ENCODE measurements at places on chromosomes 5 and 9.

DNA sequence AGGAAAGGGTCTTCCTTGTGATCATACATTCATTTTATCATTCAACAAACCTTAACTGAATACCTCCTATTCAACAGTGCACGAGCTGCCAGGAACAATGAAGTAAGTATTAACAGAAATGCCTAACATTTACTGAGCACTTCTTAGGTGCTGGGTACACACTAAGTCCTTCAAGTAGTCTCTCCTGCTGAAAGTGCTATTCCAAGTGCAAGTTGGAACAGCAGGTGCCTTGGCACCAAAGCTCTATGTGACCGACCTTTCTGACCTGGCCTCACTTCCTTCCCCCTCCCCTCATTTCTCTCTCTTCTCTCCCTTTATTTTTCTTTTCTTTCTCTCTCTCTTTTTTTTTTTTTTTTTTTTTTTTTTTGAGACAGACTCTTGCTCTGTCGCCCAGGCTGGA, 94.5 kb downstream of the GRIA1 start:
- DNase-seq = no peak

- no peak for DNase-seq
These were observed 1148.4 kb downstream of the EFNA5 start for GRCh38 chr5:106522296-106522695.

DNA sequence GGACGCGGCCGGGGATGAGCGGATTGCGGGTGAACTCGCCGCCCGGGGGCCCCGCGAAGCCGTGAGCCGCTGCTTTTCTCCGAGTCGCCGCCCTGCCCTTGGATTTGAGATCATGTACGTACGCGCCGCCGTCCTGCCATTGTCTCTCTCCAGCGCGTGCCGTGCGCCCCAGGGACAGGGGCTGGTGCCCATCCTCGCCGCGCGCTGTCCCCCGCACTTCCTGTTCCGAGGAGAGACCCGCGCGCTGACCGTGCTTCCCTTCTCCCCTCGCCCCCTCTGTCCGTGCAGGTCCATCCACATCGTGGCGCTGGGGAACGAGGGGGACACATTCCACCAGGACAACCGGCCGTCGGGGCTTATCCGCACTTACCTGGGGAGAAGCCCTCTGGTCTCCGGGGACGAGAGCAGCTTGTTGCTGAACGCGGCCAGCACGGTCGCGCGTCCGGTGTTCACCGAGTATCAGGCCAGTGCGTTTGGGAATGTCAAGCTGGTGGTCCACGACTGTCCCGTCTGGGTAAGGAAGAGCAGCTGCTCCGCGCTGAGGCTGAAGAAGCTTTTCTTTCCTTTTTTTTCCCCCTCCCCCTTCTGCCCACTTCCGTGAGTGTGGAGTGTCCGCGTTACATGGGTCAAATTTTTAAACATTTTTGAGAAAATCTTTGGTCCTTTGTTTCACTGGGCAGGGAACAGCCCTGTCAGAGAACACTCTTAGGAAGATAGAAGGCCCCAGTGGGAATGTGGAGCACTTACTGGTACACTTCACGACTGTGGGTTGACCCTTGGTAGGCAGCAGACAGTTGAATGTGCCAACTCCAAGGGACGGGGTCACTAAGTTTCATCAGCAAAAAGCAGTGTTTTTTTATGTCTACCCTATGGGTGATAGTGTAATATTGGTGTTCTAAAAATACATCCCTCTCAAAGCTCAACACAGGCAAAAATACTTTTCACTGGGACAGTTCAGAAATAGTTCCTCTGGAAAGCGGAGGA, 727 bp downstream of the RHOBTB3 start:
- no peak for DNase-seq

DNA sequence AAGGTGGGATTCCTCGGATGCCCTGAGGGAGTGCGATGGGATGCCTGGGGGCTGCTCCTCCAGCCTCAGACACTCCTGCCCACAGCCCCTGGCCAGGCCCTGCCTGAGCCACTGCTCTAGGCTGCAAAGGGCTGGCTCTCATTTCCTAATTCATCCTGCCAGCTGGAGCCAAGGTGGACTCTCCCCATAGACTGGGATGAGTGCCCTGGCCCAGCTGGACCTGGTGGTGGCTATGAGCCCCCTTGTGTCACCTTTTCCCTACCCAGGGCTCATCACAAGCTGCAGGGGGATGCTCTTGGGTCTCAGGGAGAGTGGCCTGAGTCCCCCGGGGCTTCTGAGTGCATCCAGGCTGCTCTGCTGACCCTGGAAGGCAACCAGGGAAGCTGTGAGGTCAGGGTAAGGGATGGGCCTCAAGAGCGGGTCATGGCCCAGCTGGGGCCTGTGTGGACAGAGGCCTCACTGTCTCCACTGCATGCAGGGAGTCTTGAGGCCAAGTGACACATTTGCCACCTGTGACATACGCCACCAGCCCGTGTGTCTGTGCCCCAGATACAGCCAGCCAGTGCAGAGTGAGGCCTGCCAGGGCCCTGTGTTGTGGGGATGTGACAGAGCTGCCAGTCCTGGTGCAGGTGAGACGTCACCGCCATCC, 102.7 kb upstream of the IER5L start:
- no peak for DNase-seq

DNA sequence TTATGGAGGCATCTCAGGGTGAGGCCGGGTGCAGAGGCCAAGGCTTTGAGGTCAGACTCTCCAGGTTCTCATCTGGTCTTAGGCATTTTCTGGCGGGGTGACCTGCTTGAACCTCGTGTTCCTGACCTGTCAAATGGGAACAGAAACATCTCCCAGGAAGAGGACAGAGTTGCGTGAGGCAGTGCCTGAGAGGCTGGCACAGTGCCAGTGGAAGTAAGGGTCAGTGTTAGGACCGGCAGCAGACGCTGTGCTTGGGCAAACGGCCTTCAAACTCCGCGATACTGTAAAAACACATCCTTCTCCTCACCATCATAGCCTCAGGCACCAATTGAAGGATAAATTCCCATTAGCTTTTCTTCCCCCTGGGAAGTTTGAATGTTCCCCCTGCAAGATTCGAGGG, 55.6 kb upstream of the FCN2 start:
- DNase-seq = no peak

GRCh38 chr5:116759860-116760640, 185.4 kb upstream of the SEMA6A start:
- no peak for DNase-seq

- no peak for DNase-seq
These were observed 463.8 kb downstream of the BNC2 start for GRCh38 chr9:16406526-16407225.

- no peak for DNase-seq
These were observed 185.8 kb downstream of the CETN3 start for GRCh38 chr5:90223756-90224155.

DNA sequence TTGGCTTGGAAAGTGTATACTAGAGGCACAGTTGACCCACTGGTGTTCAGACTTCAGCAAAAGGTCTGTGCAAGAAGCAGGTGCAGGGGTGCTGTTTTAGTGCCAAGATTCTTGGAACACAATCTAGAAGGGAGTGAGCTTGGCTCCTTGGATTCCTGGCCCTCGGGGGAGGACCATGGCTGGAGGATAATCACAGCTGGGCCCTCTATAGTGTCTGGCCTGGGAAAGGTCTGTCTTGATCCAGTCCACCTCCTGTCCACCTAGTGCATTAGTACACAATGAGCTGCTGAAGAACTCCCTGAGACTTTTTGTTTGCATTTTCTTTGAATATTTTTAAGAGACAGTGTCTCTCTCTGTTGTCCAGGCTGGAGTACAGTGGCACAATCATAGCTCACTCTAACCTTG, 50.4 kb upstream of the PLPP1 start:
- no peak for DNase-seq

- no peak for DNase-seq
These were observed 46.5 kb upstream of the GFPT2 start for GRCh38 chr5:180399401-180400215.

DNA sequence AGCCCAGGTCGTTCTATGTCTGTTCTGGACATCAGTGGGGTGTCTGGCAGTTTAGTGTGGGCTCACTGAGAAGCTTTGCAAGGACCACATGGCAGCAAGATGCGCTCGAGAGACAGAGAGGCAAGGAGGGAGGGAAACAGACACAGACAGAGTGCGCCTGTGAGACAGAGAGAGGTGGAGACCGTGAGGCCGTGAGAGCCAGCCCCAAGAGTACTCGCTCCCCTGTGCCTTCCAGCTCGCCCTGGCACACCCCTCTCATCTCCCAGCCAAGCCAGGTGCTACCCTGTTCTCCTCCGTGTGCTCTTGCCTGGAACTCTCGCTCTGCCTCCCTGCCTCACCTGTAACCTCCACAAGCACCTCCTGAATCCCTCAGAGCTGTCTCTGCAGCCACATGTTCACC, 106.8 kb downstream of the EHMT1 start:
- DNase-seq = no peak

DNA sequence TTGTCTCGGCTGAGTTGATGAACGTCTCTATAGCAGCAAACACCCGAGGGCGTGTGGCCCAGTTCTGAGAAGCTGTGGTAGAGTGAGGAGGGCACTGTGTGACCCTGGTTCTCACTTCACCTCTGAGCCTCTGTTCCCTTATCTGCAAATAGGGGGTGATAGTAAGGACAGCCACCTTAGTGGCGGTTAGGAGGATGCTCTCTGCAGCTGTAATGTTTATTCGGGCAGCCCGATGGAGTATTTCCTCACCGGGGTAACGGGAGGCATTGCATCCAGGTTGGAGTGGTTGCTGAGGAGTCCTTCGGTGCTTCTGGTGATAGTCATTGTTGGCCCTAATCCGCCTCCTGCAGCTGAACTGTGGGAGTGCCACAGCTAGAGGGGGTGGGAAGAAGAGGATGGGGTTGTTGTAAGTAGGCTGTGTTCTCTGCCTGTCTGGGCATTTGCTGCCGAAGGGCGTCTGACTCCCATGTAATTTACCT, 13.9 kb downstream of the PRRC2B start:
- DNase-seq = no peak

DNA sequence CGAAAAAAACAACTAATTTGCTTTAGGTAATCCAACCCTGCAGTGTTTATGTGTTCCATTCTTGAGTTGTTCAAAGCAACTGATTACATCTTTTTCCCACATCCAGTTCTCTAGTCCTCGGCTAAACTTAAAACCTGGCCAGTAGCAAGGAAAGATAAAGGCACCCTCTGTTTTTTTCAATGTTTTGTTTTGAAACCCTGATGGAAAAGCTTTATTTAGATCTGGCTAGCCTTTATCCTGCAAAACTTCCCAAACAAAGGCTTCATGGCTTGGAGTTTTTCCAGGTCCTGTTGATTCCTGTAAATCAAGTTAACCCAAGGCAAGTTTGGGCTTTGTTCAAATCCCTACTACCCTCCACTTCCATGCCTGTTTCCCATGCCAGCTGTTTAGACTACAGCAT, 105.1 kb downstream of the CEMIP2 start:
- no peak for DNase-seq

- DNase-seq = no peak
These were observed 30.4 kb downstream of the RANBP17 start for GRCh38 chr5:170892196-170892595.

GRCh38 chr9:33125461-33125860, 41.7 kb downstream of the B4GALT1 start:
- no peak for DNase-seq

- no peak for DNase-seq
These were observed 19.4 kb upstream of the TNFSF15 start for GRCh38 chr9:114825126-114825795.

GRCh38 chr5:163106098-163106497, 331.3 kb upstream of the CCNG1 start:
- no peak for DNase-seq

DNA sequence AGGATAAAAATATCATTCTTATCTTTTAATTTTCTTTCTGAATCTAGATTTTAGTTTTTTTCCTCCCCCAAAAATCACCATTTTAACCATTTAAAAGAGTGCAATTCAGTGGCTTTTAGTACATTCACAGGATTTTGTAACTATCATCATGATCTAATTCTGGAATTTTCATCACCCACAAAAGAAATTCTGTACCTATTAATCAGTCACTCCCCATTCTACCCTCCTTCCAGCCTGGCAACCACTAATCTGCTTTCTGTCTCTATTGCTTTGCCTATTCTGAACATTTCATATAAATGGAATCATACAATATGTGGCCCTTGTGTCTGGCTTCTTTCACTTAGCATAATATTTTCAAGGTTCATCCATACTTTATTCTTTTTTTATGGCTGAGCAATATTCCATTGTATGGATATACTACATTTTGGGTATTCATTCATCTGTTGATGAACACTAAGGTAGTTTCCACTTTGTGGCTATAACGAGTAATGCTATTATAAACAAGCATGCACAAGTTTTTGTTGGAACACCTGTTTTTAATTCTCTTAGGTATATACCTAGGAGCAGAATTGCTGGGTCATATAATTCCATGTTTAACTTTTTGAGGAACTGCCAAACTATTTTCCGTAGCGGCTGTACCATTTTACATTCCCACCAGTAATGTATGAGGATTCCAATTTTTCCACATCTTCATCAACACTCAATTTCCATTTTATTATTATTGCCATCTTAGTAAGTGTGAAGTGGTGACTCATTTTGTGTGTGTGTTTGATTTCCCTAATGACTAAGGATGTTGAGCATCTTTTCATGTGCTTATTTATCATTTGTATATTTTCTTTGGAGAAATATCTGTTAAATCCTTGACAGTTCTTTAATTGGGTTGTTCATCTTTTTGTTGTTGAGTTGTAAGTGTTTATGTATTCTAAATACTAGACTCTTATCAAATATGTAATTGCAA, 340.3 kb downstream of the CWC27 start:
- DNase-seq = no peak

- DNase-seq = no peak
These were observed 481 bp downstream of the MRPL36 start for GRCh38 chr5:1799110-1799601.

DNA sequence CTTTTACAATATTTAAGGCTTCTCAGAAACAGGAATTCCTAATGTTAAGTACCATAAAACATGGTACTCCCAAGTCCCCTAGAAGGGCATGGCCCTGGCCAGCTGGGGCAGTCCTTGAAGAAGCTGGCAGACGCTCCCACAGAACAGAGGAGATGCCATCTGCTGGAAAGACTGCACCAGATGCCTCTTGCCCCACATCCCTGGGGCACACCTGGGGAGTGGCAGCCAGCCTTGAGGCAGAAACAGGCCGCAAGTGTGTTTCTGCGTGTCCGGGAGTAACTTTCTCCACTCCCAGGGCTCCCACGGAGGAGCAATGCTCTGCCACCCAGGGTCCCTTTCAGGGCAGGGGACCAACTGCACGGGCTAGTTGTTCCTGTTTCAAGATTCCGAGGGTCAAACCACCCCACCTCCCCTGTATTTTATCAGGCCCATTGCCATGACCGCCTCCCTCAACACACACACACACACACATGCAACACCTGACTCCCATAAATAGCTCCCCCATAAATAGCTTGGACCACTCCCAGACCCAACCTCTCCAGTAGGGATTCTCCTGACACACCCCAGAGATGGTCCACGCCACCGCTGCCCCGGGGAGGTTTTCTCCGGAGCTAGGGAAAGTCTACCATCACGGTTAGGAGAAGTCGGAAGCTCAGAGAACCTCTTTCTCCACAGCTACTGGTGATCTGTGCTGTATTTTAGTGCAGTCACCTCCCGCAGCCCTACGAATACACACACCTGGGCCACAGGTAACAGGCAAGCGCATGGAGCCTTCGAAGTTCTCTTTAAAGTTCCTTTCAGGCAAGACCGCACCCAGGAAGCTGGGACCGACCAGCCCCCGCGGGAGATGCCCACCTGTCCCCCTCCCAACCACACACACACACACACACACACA, 1.5 kb downstream of the SPOCK1 start:
- DNase-seq = no peak

GRCh38 chr9:114403153-114403756, 15.5 kb upstream of the AKNA start:
- DNase-seq = no peak
